ENCODE measurements at places on chromosomes 1 and 21.

DNA sequence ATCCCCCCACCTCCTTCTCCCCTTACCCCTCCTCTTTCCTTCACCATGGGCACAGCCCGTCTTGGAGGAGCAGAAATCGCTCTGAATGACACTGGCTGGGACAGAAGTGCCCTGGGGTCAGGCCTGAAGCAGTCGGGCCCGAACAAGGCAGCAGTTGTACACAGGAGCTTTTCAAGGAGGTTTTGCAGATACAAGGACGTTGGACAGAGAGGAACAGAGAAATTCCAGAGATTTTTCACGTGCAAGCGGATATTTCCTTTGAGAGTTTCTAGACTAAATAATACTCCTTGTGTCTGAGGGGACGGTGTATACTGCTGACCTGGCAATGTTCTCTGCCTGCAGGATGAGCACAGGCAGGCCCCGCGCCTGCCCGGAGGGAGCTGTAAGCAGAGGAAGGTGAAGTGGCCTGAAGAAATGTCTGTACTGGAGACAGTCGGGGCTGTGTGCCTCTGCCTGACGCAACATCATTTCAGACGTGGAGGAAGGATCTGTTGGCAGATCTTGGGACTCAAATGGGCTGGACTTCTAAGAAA, 95.3 kb upstream of the SLC25A33 start:
- DNase-seq, result no peak

- DNase-seq, result no peak
These were observed 698.6 kb downstream of the LTN1 start for GRCh38 chr21:28294051-28294450.

GRCh38 chr1:117681093-117681900, 75.4 kb downstream of the TENT5C start:
- DNase-seq, result no peak

GRCh38 chr21:44702973-44703730, 6.2 kb downstream of the KRTAP10-12 start:
- DNase-seq, result no peak

- no peak for DNase-seq
These were observed 98.1 kb downstream of the TM2D1 start for GRCh38 chr1:61626816-61627215.

DNA sequence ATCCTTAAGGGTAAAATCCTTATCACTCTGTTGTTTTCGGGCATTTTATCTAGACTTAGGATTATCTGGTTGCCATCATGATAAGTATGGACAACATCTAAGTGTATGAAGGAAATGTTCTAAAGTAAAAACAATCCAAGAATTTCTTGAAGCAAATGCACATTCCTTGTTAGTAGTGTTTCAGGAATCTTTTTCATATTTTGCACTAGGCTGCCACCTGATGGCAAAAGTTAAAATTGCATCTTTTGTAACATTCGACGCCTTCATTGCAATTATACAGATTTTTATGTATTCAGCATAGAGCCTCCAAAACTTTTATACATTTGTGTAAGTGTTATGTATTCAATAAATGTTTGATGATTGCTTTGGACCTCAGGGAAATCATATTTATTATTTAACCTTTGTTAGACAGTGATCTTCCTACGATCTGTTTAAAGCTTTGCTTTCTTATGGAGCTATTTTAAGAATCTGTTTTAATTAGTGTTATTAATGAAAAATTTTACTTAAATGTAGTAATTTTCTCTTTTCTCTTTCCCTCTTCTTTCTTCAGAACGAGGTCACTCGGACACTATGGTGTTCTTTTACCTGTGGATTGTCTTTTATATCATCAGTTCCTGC, 49.4 kb upstream of the KIAA1614 start:
- peak; percentile 30 for DNase-seq

GRCh38 chr1:238898856-238899255, 487.5 kb upstream of the CHRM3 start:
- no peak for DNase-seq

DNA sequence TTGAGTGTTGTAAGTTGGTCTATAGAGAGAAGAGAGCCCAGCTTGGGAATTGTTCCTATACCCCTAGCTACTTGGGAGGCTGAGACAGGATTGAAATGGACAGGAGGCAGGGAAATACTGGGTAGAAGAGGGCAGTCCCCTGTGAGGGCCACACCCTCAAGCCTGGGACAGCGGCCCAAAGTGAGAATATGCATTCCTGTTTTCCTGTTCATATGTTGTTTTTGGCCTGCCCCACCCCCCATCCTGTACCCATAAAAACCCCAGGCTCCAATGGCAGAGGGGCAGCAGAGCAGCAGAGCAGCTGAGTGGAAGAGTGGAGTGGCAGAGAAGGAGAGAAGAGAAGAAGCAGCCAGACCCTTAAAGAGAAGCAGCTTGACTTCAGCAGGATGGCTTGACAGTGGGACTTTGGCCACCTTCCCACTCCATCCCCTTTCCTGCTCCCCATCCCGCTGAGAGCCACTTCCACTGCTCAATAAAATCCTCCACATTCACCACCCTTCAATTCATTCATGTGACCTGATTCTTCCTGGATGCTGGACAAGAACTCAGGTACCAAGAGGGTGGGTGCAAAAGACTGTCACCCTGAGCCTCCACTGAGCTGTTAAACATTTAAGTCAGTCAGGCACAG, 70.6 kb upstream of the PUM1 start:
- DNase-seq, result no peak

GRCh38 chr1:91589437-91589836, 88.8 kb downstream of the CDC7 start:
- no peak for DNase-seq
